NCI-H226 (cell line): ENCODE measurements at places on chromosomes 2 and 18.
A peak's percentile ranks its signal among the peaks of the same experiment; 100 is the strongest.

DNA sequence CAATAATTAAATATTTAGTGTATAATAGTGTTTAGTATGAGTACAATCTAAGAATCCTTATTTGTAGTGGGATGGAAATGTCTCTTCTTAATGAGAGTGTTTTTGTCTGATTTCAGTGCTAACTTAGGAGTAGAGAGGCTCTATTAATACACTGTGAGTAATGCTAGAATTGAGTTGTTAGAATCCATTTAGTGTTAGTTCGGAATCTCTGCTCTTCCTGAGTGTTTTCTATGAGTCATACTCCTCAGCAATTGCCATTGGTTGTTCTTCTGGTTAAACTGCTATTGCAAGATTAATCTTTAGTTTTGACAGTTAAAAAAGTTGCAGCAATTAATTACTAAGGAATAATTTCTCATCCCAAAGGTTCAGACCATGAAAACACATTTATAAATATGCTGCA is 828.6 kb upstream of the POU3F3 start:
- DNase-seq: no peak

GRCh38 chr2:85604568-85605339 is 2.3 kb upstream of the TMEM150A start:
- DNase-seq: no peak

GRCh38 chr18:21686282-21687105 is 18.1 kb downstream of the ABHD3 start:
- no peak for DNase-seq

- DNase-seq: no peak
These were observed 33.7 kb downstream of the ABI2 start for GRCh38 chr2:203361922-203362321.

DNA sequence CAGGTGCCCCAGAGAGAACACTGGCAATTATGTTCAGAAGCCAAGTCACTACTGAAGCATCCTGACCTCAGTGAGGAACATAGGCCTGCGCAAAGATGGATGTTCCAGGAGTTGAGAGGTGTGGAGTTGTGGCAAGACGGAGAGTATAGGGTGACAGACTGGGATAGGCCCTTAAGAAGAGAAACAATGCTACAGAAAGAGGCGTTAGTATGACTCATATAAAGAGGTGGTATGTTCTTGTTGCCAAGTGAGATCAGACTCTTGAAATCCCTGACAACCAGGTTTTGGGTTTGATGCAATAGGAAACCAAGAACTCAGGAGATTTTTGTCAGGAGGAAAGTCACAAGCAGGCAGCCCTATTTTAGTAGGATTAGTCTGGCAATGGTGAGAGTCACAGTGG is 185.6 kb downstream of the RIT2 start:
- DNase-seq: peak; percentile 66

DNA sequence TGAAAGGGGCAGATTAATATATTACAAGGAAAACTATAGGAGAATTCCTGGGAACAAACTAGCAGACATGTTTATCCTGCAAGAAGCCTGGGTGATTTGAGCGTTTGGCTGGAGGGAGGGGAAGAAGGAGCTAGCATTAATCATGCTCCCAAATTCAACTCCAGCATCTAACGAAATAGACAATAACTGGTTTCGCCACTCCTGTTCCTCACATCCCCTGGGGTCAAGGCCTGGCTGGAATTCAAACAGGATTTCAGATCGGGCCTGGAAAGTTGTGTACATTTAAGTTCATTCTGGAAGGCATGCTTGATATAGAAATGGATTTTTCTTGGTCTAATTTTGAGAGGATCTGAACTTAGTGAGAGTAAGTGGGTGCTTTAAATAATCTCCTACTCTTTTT is 126.1 kb upstream of the CTAGE1 start:
- no peak for DNase-seq

- no peak for DNase-seq
These were observed 310.3 kb upstream of the RBMS1 start for GRCh38 chr2:160803881-160804280.
